ENCODE measurements at places on chromosomes 13 and 19.

- ATAC-seq = peak; percentile 79
These were observed 15.2 kb upstream of the PAK4 start for GRCh38 chr19:39110263-39110967.

- no peak for ATAC-seq
These were observed 50.3 kb upstream of the SIN3B start for GRCh38 chr19:16778796-16779411.

DNA sequence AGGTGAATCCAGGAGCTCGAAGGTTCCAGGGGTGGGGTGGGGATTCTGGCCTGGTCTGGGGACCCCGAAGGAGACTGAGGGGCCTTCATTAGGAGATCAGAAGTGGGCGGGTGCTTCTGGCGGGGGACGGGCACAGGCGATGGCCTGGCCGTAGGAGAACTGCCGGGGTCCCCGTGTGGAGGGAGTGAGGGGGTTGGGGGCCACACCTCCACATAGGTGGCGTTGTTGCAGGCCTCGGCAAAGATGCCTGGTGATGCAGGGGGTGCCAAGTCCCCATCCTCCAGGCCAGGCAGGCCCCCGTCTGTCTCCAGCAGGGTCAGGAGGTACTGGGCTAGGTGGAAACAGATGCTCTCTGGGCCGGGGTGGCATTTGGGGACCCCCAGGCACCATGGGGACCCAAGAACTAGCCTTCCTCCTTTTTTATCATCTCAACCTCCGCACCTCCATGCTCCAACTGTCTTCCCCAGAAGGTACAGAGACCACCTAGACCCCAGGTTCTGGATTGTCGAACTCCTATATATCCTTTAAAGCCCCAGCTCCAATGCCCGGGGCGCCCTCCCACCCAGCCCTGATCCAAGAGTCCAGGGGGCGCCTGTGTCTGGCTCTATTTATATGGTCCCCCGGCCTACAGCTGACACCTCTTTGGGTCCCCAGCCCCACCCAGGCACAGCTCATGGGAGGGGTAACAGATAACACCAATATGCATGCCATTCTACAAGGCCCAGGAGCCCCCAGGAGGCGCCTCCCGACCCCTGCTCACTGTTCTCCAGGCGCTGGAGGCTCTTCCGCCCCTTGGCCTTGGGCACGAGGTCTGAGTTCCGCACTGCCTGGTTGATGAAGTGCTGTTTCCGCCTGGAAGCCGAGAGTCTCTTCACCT, 8.2 kb downstream of the RNU6-9 start:
- no peak for ATAC-seq

- peak; percentile 53 for ATAC-seq
These were observed 83.0 kb downstream of the POLR1D start for GRCh38 chr13:27704681-27705080.

DNA sequence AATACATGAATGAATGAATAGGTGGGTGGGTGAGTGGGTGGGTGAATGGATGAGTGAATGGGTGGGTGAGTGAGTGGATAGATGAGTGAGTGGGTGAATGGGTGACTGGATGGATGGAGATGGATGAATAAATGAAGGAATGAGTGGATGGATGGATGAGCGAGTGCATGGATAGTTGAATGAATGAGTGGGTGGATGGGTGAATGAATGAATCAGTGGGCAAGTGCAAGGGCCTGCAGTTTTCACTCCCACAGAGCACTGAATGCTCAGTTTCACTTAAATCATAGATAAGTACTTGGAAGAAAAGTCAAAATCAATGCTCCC, 12.4 kb downstream of the GAS6 start:
- ATAC-seq = no peak

DNA sequence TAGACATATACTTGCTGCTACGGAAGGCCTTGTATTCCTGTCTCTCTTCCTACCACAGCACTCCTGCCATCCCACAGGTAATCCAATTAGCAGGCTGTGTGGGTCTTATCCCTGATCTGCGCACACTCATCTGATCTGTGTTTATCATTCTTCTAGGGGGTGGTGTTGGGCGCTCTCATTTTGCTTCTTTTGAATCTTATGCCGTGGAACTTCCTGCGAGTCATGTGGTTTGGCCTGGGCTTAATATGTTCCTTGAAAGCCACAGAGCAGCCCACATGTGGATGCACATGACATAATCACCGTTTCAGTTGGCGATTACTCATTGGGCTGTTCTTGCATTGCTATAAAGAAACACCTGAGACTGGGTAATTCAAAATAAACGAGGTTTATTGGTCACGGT, 7.5 kb downstream of the RASA3 start:
- ATAC-seq = peak; percentile 63

DNA sequence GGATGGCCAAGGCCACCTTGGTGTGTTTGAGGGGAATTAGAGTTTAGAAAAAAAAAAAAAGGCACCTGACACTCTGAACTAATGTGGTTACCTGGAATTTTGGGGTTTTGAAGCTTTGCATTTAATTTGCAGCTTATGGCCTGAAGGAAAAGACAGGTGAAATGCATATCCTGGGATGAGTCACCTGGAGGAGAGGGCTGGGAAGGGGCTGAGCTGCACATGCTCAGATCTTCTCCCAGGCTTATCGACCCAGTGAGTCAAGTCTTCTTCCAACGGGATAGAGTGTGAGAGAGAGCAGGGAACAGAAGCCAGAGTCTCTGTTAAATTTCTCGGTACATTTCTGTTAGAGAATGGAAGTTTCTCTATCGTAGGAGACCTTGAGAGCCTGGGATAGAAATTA, 29.7 kb upstream of the ALOX5AP start:
- ATAC-seq = no peak

GRCh38 chr19:38974624-38975213, 823 bp downstream of the FBXO17 start:
- ATAC-seq = no peak

- peak; percentile 43 for ATAC-seq
These were observed 74.7 kb upstream of the TEX29 start for GRCh38 chr13:111245576-111246384.

DNA sequence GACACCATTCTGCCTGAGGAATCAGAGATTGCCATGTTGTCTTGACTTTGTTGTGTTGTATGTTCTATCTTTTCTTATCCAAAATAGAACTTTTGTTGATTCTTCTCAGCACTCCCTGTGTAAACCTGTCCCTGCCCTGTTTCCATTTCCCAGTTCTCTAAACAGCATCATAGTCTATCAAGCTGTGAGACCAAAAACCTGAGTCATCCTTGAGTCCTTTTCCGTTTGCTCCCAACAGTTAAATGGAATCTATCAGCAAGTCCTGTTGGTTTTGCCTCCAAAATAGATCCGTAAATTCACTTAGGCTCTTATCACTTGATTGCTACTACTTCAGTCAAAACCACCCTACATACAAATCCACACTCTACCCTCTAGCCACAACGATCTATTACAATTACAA, 667.1 kb downstream of the PCDH9 start:
- no peak for ATAC-seq

- no peak for ATAC-seq
These were observed 24.5 kb downstream of the ATP4B start for GRCh38 chr13:113633485-113633873.

GRCh38 chr13:90800082-90800746, 547.3 kb upstream of the MIR17HG start:
- no peak for ATAC-seq

DNA sequence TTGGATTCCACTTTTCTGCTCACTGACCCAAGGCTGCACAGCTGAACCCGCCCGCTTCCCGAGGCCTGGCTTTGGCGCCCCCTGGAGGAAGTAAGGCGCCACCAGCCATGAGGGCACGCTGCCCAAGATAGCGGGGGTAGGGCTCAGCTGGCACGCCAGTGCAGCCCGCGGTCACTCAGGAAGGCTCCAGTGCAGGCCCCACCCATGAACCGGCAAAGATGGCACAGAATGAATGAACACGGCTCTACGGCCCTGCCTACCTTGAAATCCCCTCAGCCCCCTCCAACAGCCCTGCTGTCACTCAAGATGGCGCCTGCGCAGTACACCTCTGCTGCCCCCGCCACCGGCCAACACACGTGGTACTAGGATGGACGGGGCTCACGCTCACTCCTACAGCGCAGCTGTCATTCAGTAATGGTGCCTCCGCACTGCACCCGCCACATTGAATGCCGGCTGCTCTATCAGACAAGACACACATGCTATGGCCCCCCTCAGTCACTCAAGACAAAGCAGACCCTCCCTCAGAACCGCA, 3.0 kb downstream of the PEG3 start:
- no peak for ATAC-seq

DNA sequence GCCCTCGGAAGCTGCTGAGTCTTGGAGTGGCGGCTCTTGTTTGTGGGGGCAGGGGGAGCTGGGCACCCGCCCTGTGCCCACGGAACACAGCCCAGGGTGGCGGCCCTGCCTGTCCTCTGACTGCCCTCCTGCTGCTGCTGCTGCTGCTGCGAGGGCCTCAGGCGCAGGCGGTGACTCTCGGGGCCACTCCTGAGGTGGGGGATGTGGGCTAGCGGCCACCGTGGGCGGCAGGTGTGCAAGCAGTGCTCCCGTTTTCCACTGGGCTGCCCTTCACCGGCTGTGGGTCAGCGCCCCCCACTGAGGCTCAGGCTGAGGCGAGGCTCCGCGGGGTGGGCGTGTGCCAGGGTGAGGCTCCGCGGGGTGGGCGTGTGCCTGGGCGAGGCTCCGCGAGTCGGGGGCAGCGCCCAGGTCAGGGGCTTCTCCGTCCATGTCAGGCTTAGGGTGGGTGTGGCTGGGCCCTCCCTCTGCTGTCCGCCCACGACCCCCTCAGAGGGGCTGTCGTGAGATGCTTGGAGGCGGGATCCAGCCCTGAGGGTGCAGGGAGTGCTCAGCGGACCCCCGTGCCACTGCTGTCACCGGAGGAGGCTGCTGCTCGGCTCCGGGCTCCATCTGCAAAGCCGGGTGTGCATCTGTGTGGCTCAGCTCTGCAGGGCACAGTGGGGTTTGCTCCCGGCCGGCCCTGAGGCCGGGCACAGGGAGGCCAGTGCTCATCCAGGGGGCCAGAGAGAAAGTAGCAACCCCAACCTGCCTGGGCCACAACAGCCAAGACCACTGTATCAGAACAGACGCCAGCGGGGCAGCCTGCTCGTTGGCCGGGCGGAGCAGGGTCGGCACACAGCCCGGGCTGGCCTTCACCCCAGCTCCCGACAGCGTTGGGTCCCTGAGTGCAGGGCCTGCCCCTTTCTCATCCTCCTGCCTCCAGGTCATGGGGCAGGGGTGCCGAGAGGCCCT, 14.5 kb downstream of the CSNK1G2 start:
- no peak for ATAC-seq

- ATAC-seq = no peak
These were observed 290.4 kb downstream of the SLITRK6 start for GRCh38 chr13:85508683-85509329.

- ATAC-seq = no peak
These were observed 57.9 kb downstream of the RXFP2 start for GRCh38 chr13:31797154-31797775.

GRCh38 chr19:2056837-2057192, 5.8 kb upstream of the MKNK2 start:
- no peak for ATAC-seq

Measured in activated CD4-positive, CD25-positive, alpha-beta regulatory T cell treated with anti-CD3 and anti-CD28 coated beads, Interleukin-2, amount 50 U/mL, for 24 hours (primary cell).